ENCODE measurements at places on chromosomes 5 and 9.

DNA sequence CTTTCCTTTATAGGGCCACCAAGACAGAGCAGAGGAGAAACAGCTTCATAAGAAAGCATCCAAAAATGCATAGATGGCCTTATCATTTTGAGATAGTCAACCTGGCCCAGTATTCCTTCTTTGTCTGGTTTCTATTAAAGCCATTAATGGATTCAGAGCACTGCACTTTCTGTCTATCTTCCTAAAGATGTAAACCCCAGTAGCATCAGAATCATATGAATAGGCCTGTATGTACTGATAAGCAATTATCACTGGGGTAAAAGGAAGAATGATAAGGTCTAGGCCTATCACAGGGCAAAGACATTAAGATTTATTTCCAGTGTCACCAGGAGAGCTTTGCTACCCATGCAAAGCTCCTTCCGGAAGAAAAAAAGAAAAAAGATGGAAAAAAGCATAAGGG is 432.5 kb upstream of the C9orf72 start:
- DNase-seq: no peak

DNA sequence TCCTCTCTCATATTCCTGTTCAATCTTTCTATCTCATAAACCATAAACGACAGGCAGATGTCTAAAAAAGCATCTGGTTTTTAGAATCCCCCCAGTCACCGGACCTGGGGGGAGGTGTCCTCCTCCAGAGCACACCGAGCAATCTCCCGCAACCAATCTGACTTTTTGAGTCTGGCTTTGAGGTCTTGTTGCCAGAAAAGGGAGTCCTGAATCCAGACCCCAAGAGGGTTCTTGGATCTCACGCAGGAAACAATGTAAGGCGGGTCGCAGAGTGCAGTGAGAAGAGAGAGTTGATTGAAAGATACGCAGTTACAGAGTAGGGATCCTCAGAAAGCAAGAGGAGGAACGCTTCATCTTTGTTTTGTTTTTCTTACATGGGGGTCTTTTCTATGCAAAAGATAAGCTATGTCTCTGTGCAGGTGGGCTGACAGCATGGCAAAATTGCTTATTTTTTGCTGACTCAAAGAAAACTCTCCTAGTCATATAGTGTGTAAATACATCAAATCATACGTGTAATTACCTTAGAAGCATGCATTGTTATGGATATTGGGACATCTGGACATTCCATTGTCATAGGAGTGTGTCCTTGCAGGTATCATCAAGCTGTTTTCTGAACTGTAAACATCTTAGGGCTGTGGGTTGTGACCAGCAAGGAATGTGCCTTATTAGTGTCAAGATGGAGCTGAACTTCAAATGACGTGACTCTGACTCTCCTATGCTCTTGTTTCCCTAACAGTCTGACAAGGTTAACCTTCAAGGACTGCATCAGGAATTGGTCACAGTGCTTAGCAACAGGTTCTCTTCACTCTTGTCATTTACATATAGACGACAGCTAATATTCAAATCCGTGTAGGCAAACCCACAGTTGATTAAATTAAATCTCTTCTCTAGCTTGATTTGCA is 159.3 kb upstream of the DAPK1 start:
- DNase-seq: no peak

GRCh38 chr5:95743232-95743631 is 12.1 kb downstream of the RHOBTB3 start:
- DNase-seq: no peak

DNA sequence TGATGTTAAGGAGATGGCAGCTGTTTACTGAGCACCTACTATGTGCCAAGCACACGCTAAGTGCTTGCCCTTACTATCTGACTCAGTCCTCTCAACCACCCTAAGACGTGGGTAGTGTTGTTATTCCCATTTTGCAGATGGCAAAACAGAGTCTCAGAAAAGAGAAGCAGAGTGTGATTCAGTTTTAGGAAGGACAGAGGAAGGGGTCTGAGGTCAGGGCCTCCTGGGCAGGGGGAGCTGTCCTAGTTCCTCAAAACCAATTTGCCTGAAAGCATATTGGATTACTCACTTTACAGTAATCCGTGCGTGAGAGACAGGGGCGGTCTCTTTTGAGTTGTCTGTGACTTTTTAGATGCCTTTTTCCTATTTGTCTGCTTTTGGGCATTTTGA is 23.2 kb downstream of the DNM1 start:
- DNase-seq: no peak

- no peak for DNase-seq
Observed at GRCh38 chr5:114858665-114859437, 310.9 kb downstream of the TRIM36 start.

DNA sequence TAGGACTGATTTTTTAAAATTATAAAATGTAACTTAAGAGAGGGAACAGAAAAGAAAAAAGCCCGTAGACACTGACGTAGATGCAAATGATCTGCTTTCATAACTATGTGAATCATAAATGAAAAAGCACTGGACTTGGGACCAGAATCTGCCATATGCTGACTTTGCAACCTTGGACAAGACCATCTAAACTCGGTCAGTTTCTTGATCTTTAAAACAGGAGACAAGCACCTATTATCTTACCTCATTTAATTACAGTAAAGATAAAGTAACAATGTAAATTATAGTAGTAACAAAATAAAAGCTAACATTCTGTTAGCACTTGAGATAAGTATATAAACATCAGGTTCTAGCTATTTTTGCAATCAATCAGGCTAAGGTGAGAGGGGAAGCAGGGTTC is 20.0 kb downstream of the FBXW2 start:
- no peak for DNase-seq

- no peak for DNase-seq
Observed at GRCh38 chr5:152170350-152170749, 234.7 kb downstream of the NMUR2 start.

DNA sequence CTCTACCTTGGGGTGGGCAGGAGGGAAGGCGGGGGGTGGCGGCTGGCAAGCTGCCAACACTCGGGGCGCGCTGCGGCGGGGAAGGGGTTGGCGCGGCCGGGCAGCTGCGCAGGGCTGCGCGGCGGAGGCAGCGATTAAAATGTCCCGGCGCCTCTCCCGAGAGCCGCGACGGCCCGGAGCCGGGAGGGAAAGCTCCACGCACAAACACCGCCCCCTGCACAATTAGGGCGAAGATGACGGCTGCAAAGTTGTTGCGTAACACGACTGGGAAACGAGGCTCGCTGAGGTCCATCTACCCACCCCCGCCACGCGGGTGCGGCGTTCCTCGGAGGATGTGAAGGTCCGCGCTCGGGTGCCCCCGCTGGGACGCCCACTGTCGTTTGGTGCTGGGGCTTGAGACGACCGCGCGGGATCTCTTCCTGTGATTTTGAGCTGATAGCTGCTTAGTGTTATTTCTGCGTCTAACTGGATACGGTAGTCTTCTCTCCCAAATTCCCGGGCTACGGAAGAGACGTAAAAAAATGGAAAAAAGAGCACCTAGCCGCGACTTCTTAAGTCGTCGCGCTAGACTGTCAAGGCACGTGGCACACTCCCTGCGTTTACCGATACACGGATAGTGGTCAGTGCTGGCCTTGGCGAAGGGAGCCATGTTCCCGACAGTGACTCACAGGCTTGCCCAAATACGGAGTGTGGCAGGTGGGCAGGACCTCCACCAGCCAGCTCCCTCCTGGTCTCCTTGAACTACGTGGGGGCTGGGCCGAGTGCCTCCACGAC is 958 bp upstream of the NFIL3 start:
- peak; percentile 83 for DNase-seq

GRCh38 chr5:137734962-137735554 is 831 bp downstream of the KLHL3 start:
- DNase-seq: no peak

GRCh38 chr5:96648023-96648422 is 14.2 kb upstream of the CAST start:
- no peak for DNase-seq

DNA sequence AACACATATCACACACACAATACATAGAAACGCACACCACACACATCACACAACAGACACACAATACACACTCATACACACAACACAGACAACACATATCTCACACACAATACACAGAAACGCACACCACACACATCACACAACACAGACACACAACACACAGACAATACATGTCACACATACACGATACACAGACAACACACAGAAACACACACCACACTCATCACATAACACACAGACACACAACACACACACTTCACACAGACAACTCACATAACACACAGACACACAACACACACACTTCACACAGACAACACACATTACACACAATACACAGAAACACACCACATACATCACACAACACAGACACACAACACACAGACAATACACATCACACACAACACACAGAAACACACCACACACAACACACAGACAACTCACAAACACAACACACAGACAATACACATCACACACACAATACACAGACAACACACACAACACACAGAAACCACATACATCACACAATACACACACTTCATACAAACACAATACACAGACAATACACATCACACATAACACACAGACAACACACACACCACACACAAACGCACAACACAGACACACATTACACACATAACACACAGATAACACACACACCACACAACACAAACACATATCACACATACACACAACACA is 4.3 kb upstream of the CCDC187 start:
- no peak for DNase-seq

DNA sequence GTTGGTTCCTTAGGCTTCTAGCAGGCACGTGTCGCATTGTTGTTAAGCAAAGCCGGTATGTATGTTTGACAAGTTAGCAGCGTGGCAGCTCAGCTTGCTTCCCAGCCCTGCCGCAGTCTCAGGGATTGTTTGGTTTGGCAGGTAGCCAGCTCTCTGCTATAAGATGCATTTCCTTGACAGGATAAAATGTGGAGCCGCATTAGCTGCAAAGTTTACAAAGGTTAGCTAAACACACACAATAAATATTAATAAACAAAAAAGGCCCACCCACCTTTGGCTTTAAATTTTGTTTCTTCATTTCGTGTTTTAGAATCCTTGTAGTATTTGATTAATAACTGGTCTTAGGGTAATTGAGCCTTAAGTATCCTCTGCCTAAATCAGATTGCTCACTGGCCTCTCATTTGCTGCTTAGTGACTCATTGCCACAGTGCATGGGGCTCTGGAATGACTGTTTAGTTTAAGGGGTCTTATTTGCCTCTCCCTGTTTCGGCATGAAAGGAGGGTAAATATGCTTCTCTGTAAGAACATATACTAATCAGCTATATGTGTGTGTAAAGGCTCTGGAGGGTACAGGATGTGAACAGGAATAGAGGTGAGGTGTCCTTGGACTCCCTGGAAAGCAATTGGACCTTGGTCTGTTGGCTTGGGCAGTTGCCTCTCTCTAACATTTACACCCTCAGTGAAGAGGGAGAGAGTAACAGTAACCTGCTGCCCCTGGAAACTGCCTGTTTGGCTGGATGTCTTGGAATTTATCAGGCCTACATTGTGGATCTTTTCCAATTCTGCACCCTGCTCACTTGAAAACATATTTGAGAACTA is 122.0 kb downstream of the GDNF start:
- no peak for DNase-seq

DNA sequence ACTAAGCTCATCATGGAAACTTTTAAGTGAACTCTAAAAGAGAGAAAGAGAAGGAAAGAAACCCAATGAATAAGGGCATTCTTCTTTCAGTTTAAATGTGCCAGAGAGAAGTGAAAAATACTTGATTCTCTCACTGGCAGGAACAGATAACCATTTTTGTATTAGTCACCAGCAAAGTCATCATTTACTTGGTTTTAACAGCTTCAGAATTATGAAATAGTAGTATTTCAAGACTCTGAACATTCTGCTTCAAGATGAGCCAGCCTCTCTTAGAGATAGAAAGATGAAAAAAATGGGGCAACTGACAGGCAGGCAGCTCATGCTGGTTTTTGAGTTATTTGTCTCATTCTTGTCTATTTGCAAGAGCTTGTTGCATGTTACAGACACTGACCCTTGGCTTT is 103.5 kb downstream of the GCNT1 start:
- no peak for DNase-seq

DNA sequence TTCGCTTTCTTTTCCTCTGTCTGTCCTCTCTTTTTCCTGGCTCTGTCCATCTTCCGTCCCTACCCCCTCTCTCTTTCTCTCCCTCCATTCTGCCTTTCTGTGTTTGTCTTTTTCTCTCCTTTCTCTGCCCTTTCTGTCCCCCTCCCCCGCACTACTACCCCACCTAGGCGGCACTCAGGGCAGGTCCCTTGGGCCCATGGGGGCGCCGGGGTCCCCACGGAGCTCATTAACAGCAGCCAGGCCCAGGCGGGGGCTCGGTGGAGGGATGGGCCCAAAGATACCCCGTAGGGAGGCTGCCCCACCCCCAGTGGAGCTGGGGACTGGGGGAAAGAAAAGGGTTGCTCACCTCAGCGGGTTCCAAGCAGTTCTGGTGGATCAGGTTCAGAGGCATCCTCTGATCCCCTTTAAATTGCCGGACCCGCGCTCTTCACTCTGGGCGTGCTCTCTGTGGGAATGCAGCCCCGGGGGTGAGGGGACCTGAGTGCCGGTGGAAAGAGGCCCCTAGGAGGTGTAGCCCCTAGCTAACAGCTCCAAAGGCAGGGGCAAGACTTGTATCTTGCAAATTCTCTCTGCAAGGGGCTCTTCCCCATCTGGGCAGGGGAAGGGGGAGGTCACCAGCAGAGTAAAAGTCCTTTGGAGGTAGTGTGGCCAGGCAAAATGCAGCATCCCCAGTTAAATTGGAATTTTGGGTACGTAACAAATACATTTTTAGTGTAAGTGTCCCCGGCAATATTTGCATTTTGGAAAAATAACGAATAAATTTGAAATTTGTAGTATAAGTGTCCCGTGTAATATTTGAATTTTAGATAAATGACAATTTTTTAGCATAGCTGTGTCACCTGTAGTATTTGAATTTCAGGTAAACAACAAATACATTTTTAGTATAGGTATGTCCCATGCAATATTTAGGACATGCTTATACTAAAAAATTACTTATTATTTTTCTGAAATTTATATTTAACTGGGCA is 7.4 kb downstream of the LHX2 start:
- DNase-seq: no peak

DNA sequence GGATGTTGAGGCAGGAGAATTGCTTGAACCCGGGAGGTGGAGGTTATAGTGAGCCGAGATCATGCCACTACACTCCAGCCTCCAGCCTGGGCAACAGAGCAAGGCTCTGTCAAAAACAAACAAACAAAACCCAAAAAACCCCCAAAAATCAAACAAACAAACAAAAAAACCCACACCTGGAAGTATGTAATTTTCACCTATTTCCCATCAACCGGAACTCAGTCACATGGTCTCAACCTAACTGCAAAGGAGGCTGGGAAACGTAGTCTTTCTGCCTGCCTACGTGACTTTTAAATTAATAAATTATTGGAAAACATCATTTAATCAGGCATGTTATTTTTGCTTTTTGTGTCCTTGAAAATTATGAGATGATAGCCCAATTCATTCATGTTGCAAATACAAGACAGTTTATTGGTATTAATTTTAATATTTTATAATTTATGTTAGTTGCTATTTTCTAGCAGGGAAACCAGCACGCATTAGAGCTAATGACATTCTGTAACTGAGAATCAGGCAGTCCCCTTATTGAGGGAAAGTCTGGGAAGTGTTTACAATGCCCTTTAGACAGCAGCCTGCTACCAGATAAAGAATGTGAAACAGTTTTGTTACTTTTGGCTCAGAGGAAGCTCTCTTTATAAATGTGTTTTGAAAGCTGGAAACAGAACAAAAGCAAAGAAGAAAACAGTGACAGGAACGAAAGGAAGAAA is 110.3 kb downstream of the NXNL2 start:
- DNase-seq: no peak

GRCh38 chr9:16291921-16292320 is 578.5 kb downstream of the BNC2 start:
- no peak for DNase-seq

GRCh38 chr9:4514252-4515128 is 24.2 kb downstream of the SLC1A1 start:
- no peak for DNase-seq

GRCh38 chr5:123227216-123227615 is 138.2 kb downstream of the PRDM6 start:
- no peak for DNase-seq

Data from K562 (cell line).